ENCODE measurements at places on chromosomes 6 and 20.
A peak's percentile ranks its signal among the peaks of the same experiment; 100 is the strongest.

GRCh38 chr6:146866731-146867414, 268.1 kb downstream of the ADGB start:
- no peak overlapping the region for H3K4me3 ChIP-seq
- DNase-seq: no peak
- H3K4me1 ChIP-seq: no peaks in the 10 kb centered on the region

GRCh38 chr20:35908007-35908406, 46.3 kb downstream of the SCAND1 start:
- no peaks in the 10 kb centered on the region for H3K36me3 ChIP-seq
- no peaks in the 10 kb centered on the region for H3K4me1 ChIP-seq
- peak; percentile 31 for DNase-seq
- H3K27ac ChIP-seq: no peak overlapping the region
- H3K4me3 ChIP-seq: no peak overlapping the region

DNA sequence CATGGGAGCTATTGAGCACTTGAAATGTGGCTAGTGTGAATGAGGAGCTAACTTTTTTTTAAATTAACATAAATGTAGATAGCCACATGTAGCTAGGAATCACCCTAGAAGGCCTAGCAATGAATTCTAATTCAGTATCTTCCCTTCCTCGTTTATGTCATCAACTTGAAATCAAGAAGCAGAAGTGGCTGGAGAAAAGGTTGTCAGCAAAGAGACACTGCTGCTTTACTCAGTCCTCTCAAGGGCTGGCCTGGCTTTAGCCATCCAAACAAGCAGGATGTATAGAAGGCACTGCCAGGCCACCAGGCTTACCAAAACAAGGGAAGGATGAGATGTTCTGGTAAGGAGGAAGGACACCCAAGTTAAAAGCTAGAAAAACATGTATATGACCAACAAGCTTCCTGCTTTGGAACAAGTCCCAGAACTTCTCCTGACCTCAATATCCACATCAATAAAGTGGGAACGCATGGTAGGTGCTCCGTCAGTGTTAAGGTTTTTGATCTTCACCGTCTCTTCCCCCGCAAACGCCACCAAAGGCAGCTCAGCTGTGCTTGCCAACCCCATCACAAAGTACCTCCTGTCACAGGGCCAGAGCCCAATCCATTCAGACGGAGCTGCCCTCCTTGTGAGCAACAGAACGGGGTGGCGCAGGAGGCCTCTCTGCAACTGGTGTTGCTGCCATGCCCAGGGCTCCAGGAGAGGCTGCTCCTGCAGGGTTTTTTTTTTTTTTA, 235.8 kb upstream of the RIN2 start:
- H3K4me1 ChIP-seq: no peaks in the 10 kb centered on the region
- DNase-seq: no peak
- H3K36me3 ChIP-seq: no peaks in the 10 kb centered on the region
- no peaks in the 10 kb centered on the region for H3K27me3 ChIP-seq
- H3K27ac ChIP-seq: no peak overlapping the region

GRCh38 chr6:85923013-85923430, 280.3 kb upstream of the SYNCRIP start:
- no peaks in the 10 kb centered on the region for H3K27me3 ChIP-seq
- DNase-seq: peak; percentile 31
- H3K4me3 ChIP-seq: no peak overlapping the region
- no peaks in the 10 kb centered on the region for H3K36me3 ChIP-seq

DNA sequence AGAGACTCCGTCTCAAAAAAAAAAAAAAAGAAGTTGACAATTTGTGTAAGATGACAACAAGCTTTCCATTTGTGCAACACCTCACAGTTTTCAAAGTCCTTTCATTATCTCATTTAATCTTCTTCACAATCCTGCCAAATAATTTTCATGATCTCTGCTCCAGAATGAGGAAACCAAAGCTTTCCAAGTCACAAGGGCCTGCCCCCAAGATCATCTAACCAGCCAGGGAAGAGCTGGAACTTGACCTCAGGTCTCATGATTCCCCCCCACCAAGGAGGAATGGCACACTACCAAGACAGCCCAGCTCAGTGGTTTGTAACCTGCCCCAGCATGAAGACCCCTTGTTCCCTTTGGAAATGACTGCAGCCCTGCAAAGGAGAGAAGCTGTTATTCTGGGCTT, 74.0 kb upstream of the PIM1 start:
- 0 out of 2 replicates have a peak, but pooled peaks cover 2% of the 10 kb centered on the region for H3K4me1 ChIP-seq
- H3K27ac ChIP-seq: no peak overlapping the region
- H3K4me3 ChIP-seq: no peak overlapping the region
- no peaks in the 10 kb centered on the region for H3K36me3 ChIP-seq
- H3K27me3 ChIP-seq: no peaks in the 10 kb centered on the region

GRCh38 chr6:79632580-79632979, 1.5 kb downstream of the SH3BGRL2 start:
- no peaks in the 10 kb centered on the region for H3K4me1 ChIP-seq
- no peak overlapping the region for H3K27ac ChIP-seq
- no peak for DNase-seq
- no peaks in the 10 kb centered on the region for H3K36me3 ChIP-seq

- H3K4me1 ChIP-seq: peaks cover 2% of the 10 kb centered on the region
- no peak overlapping the region for H3K27ac ChIP-seq
- no peaks in the 10 kb centered on the region for H3K36me3 ChIP-seq
- no peak overlapping the region for H3K4me3 ChIP-seq
- DNase-seq: no peak
Measured at GRCh38 chr6:101413773-101414172, 20.3 kb downstream of the GRIK2 start.

DNA sequence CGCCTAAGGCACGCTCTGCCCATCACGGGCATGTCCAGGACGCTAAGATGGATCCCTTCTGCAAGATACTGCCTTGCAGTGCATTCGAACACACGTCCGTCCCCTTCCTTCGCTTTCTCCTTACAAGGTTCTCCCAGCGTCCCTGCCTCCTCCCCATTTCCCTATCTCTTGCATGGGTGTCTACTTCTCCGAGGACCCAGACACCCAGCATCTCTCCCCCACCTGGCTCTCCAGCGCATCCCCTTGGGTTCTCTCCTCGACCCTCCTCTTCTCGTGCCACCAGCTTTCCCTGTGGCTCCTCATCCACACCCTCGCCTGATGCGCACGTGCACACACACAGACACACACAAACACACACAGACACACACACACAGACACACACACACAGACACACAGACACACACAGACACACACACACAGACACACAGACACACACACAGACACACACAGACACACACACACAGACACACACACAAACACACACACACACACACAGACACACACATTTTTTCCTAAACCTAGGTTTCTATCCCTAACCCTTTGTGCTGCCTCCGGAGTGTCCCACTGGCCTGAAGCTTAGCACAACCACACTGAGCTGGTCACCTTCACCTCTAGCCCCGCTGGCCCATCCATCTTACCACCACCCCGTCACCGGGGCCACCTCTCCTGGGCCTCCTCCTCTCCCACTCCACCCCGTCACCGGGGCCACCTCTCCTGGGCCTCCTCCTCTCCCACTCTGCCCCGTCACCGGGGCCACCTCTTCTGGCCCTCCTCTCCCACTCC, 31.9 kb downstream of the ANKRD60 start:
- H3K27ac ChIP-seq: no peak overlapping the region
- no peaks in the 10 kb centered on the region for H3K27me3 ChIP-seq
- no peak overlapping the region for H3K4me3 ChIP-seq
- no peaks in the 10 kb centered on the region for H3K4me1 ChIP-seq
- no peak for DNase-seq

GRCh38 chr6:34585108-34585507, 29.0 kb upstream of the SPDEF start:
- H3K27me3 ChIP-seq: no peaks in the 10 kb centered on the region
- H3K4me3 ChIP-seq: no peak overlapping the region
- no peak overlapping the region for H3K27ac ChIP-seq

DNA sequence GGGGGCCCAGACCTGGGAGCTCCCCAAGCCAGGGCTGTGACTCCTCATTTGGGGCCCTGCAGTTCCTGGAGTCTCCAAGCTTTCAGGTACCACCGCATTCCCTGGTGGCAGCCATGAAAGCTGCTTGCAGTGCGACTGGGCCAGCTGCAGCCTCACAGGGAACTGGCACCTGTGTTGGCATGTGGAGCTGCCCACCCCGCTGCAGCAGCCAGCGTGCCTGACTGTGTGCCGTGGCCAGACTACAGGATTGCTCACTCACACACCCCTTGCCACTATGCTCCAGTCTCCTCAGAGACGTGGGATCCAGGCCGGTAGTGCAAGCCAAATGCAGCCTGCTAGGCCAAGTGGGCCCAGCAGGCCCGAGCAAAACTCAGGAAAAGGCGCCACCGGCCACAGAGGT, 450.7 kb downstream of the COL12A1 start:
- no peaks in the 10 kb centered on the region for H3K36me3 ChIP-seq
- no peak for DNase-seq
- no peaks in the 10 kb centered on the region for H3K4me1 ChIP-seq
- no peak overlapping the region for H3K27ac ChIP-seq
- no peaks in the 10 kb centered on the region for H3K27me3 ChIP-seq
- H3K4me3 ChIP-seq: no peak overlapping the region

DNA sequence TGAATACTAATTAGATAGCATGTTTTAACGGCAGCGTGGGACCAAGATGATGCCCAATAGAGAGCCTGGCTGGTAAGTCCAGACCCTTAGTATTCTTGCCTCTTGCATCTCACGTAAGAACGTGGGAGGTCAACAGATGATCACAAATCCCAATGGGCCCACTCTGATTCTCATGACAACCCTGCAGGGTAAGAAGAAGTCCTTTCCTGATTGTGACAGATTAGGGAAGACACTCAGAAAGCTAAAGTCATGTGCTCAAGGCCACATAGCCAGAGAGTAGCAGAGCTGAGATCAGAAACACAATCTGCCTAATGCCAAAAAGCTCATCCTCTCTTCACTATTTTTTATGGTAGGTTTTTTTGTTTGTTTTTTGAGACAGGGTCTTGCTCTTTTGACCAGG, 103.8 kb downstream of the RALGAPA2 start:
- no peaks in the 10 kb centered on the region for H3K4me1 ChIP-seq
- H3K27me3 ChIP-seq: no peaks in the 10 kb centered on the region
- H3K36me3 ChIP-seq: no peaks in the 10 kb centered on the region
- DNase-seq: no peak

GRCh38 chr20:8057871-8058270, 38.3 kb upstream of the TMX4 start:
- H3K27ac ChIP-seq: no peak overlapping the region
- no peak overlapping the region for H3K4me3 ChIP-seq
- DNase-seq: no peak
- no peaks in the 10 kb centered on the region for H3K27me3 ChIP-seq
- no peaks in the 10 kb centered on the region for H3K4me1 ChIP-seq
- H3K36me3 ChIP-seq: no peaks in the 10 kb centered on the region

GRCh38 chr6:106579281-106579680, 50.0 kb downstream of the RTN4IP1 start:
- no peaks in the 10 kb centered on the region for H3K27me3 ChIP-seq
- no peak overlapping the region for H3K27ac ChIP-seq
- no peaks in the 10 kb centered on the region for H3K36me3 ChIP-seq
- DNase-seq: no peak
- no peak overlapping the region for H3K4me3 ChIP-seq

DNA sequence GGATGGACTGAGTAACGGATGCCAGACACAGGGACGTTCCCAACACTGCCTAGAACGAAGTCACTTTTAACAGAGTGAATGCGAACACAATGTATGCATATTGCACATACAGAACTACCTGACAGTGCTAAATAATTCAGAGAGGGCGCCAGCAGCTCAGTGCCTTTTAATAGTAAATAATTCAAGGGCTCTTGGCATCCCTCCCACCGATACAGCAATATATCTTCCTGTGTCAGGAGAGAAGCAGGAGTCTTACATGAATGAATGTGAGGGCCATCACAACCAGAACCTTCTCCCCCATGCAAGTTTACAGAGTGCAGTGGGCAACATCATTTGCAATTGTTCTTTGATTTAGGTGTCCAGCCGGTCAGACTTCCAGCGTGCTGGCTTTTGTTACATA, 88.4 kb upstream of the KCNG1 start:
- H3K27ac ChIP-seq: no peak overlapping the region
- H3K27me3 ChIP-seq: no peaks in the 10 kb centered on the region
- H3K4me3 ChIP-seq: no peak overlapping the region
- H3K4me1 ChIP-seq: no peaks in the 10 kb centered on the region

DNA sequence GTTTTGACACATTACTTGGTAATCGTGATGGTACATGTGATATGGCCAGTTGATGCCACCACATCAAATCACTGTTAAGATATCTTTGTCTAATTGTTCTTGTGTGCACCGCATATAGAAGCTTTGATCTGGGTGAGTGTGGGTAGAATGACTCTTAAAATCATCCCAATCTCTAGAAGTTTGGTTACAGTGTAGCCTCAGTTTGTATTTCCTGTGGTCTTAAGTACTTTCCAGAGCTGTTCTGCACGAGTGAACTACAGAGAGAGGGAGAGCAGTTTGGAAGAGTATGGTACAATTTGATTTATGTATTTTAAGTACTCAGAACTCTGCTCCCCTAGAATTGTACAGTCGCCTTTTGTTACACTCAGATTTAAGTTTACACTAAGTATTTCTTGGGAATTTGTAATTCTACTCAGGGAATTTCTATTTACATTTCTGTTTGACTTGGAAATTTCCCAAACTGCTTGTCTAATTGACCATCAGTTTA, 37.5 kb downstream of the SNX9 start:
- no peaks in the 10 kb centered on the region for H3K27me3 ChIP-seq
- H3K36me3 ChIP-seq: no peaks in the 10 kb centered on the region
- no peaks in the 10 kb centered on the region for H3K4me1 ChIP-seq
- no peak overlapping the region for H3K27ac ChIP-seq
- H3K4me3 ChIP-seq: no peak overlapping the region
- DNase-seq: no peak

DNA sequence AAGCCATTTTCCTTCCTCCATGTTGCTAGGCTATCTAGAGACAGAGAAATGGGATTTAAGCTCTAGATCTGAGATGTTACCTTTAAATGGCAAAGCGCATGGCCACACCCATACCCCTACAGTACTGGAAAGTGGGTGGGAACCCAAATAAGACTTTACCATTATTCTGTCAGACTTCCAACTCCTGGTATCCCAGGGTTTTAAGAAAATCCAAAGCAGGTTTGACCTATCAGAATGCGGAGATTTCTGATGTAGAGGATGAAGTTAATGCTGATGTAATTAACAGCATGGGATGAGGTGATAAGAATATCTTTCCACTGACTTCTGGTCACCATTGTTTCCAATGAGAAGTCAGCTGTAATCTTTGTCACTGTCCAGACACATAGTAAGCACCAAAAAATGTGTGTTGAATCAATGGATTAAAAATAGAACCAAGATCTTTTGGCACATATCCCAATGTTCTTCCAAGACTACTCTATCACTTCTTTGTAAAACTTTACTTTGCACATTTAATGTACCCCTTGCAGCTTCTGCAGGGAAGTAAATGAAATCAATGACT, 140.8 kb upstream of the INSM1 start:
- H3K4me1 ChIP-seq: no peaks in the 10 kb centered on the region
- H3K36me3 ChIP-seq: no peaks in the 10 kb centered on the region
- no peaks in the 10 kb centered on the region for H3K27me3 ChIP-seq
- DNase-seq: no peak
- H3K4me3 ChIP-seq: no peak overlapping the region
- H3K27ac ChIP-seq: no peak overlapping the region

GRCh38 chr6:119957195-119957594, 607.6 kb upstream of the MAN1A1 start:
- no peaks in the 10 kb centered on the region for H3K27me3 ChIP-seq
- H3K4me1 ChIP-seq: peaks cover 4% of the 10 kb centered on the region
- no peaks in the 10 kb centered on the region for H3K36me3 ChIP-seq
- H3K4me3 ChIP-seq: no peak overlapping the region
- H3K27ac ChIP-seq: no peak overlapping the region

Measured in iPS DF 6.9 (cell line).